Panc1 (cell line): ENCODE measurements at places on chromosomes 3 and 15. TPM values are rescaled to one million over a fixed set of nuclear protein-coding genes. Genes with fewer than 3 reads are reported as not detected.

- no peak within 1 kb of the TSS for H3K27ac ChIP-seq
- H3K4me3 ChIP-seq, result peak within 1 kb of the TSS; percentile 41
- DNase-seq, result no peak
- H3K4me1 ChIP-seq, result no peaks in the 10 kb centered on the region; the same call in 1 of the 2 replicates
- H3K27me3 ChIP-seq, result peaks cover 4% of the 10 kb centered on the region; the same call in 1 of the 2 replicates
- no peaks in the 10 kb centered on the region for H3K36me3 ChIP-seq
Observed at GRCh38 chr3:96813820-96814650, at the start of gene EPHA6. TSS of gene EPHA6 (plus strand) at chr3:96814594.

- no peaks in the 10 kb centered on the region for H3K36me3 ChIP-seq
- DNase-seq, result no peak
- no peak overlapping the region for H3K27ac ChIP-seq
- no peak overlapping the region for H3K4me3 ChIP-seq
- H3K27me3 ChIP-seq, result no peaks in the 10 kb centered on the region
Observed at GRCh38 chr3:189567322-189567721, 63.9 kb upstream of the TP63 start.

DNA sequence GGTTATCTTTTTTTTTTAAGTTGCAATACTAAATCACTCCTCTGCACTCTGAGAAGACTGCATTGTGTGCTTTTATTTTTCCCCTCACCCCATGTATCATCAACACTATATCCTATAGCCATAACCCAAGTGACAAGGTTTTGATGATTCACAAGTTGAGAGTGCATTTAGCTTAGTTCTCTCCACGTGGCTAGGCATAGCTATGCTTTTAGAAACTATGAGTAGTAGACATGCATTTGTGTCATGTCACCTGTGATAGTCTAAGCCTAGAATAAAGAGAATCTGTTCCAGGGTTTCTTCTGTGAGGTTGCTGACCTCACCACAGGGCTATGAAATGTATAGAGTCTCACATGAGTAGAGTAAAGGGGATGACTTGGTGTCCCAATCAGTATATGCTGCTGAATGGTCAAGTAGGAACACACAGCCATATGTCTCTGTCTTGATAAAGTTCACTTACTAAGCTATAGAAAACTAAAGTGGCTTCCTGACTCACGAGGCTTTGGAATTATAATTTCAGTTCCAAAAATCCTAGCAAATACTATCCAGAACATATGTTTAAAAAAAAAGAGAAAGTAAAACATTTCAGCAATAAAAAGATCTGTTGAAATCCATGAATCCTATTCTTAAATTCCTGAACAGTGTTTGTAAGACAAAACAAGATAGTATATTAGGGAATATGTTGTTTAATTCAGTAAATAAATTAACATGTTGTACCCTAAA, 206.3 kb downstream of the LSAMP start:
- H3K4me3 ChIP-seq, result no peak overlapping the region
- no peaks in the 10 kb centered on the region for H3K4me1 ChIP-seq
- no peaks in the 10 kb centered on the region for H3K36me3 ChIP-seq
- DNase-seq, result no peak

DNA sequence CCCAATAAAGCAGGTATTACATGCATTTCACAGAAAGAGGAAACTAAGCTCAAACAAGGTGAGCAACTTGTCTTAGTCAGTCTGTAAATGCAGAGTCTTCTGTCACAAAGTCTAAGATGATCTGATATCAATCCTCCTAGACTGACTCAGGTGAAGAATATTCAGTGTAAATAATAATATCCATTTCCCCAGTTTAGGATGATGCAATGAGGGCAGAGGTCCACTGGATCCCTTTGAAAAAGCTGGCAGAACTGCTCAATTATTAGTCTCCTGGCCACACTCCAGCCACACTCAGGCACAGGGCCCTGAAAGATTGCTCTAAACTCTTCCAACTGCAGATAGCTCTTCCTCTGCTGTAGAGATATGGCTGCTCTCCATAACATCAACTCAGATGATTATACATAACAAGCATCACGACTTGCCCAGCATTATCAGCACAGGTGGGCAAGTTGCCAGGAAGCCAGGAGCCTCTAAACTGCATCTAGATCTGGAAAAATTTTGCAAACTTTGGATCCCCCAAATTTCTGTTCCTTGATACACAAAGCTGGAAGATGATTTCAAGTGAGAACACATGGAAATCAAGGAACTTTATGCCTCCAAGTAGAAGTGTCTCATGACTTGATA, 129.8 kb upstream of the CPNE4 start:
- no peaks in the 10 kb centered on the region for H3K36me3 ChIP-seq
- no peaks in the 10 kb centered on the region for H3K4me1 ChIP-seq
- H3K27me3 ChIP-seq, result no peaks in the 10 kb centered on the region
- DNase-seq, result no peak

- H3K27me3 ChIP-seq, result no peaks in the 10 kb centered on the region
- no peaks in the 10 kb centered on the region for H3K36me3 ChIP-seq
- no peak overlapping the region for H3K4me3 ChIP-seq
- no peaks in the 10 kb centered on the region for H3K4me1 ChIP-seq
- no peak for DNase-seq
Observed at GRCh38 chr3:167861649-167862048, 126.1 kb downstream of the SERPINI1 start.

DNA sequence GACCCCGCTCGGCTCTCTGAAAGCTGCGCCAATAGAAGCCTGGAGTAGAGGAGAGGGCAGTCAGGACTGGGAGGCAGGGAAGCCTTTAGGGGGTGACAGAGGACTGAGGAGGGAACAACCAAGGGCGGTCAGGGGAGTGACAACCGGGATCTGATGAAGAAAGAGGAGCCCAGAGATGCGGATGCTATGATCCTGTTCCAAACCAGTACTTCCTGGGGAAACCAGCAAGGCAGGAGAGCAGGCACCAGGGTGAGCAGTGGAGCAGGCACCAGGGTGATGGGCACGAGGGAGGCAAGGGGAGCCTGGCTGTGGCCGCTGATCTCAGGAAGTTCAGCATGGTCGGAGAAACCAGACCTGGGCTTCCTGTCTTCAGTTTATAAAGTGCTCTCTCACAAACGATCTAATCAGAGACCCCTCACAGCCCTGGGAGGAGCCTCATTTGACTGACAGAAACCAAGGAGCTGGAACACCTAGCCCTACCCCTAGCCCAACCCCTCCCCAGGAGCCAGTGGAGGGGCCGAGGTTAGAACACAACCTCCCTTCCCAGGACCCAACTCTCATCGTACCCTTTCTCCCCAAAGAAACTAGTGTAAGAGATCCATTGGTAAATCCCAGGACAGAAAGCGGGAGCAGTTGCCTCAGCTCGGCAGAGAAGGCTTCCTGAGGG, 34.9 kb downstream of the CCDC33 start:
- H3K27me3 ChIP-seq, result peaks cover 5% of the 10 kb centered on the region; the same call in 1 of the 2 replicates
- no peak for DNase-seq
- H3K4me3 ChIP-seq, result no peak overlapping the region
- H3K27ac ChIP-seq, result no peak overlapping the region
- no peaks in the 10 kb centered on the region for H3K4me1 ChIP-seq

- H3K4me1 ChIP-seq, result no peaks in the 10 kb centered on the region
- DNase-seq, result no peak
- no peaks in the 10 kb centered on the region for H3K36me3 ChIP-seq
- no peaks in the 10 kb centered on the region for H3K27me3 ChIP-seq
- no peak overlapping the region for H3K27ac ChIP-seq
- no peak overlapping the region for H3K4me3 ChIP-seq
Observed at GRCh38 chr3:62803276-62803675, 71.9 kb downstream of the CADPS start.

GRCh38 chr3:184748219-184749135, 36.6 kb upstream of the MAGEF1 start:
- no peaks in the 10 kb centered on the region for H3K4me1 ChIP-seq
- H3K27ac ChIP-seq, result no peak overlapping the region

Gene SNAPC5
- total RNA-seq, result 36.4 TPM

Gene TM4SF18
- 54.5 TPM for total RNA-seq

Gene C3orf20
- not detected for total RNA-seq
